ENCODE measurements at places on chromosomes 16 and 17.

DNA sequence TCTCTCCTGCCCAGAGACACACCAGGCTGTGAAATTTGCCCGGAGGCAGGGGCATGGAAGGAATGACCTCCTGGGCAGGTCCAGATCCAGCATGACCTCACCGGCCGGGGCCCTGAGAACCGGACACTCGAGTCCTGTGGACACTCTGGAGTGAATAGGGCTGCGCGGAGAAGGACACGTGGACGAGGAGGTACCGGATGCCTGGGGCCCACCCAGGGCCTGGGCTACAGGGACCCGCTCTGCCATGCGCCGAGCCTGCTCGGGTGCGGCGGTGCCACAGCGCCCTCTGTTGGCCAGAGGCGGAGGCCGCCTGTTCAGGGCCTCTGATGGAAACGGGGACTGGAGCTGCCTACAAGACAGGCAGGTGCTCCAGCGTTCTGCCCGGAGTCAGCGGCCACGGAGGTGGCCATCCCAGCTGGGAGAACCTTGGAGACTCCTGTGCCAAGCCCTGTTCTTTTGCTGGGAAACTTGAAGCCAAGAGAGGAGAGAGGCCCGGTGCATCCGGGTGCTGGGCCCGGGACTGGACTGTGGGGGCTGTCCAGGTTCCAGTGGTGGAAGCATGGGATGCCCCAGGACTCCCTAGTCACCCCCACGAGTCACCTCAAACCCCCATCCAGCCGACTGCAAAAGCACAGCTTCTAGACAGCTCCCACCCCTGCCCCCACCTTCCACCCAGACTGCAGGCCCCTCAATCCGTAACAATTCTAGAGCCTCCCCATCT is 19.3 kb upstream of the NXPH3 start:
- DNase-seq, result peak; percentile 73

DNA sequence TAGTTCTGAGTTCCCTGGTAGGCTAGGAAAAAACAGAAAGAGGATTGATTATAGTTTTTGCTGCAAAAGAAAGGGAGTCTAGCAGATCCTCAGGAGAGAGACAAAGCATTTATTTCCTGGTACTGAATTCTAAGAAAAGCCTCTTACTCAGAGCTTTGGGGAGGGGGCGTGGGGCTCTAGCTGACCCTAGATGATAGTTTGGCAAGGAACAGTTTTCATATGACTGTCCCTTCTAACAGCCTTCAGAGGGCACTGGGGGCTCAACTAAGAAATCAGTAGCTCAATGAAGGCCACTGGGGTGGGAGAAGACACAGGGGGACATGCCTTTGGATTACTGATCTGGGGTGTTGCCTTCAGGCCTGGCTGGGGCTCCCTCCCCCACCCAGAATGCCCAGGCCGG is 4.0 kb downstream of the CA7 start:
- no peak for DNase-seq

DNA sequence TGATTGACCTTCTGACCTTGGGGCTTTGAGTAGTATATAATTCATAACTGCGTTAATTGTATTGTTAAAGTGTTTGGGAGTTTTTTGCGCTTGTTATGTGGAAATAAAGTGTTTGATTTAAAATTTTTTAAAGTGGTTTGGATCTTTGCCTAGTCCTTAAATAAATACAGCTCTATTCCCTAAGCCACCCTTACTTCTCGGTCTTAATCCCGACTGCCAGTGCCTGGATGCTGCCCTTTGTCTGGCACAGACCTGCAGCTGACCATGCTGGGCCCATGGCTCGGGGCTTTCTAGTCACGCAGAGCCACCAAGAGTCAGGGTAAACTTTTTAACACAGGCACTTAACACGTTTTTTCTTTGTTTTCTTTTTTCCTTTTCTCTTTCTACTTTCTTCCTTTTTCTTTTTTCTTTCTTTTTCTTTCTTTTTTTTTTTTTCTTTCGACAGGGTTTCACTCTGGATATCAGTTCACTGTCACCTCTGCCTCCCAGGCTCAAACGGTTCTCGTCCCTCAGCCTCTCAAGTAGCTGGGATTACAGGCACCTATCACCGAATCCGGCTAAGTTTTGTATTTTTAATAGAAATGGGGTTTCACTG is 19.6 kb upstream of the SLC5A11 start:
- no peak for DNase-seq

- no peak for DNase-seq
Observed at GRCh38 chr17:38363016-38363415, 11.4 kb downstream of the SOCS7 start.

- no peak for DNase-seq
Observed at GRCh38 chr16:9443864-9444263, 352.4 kb downstream of the HAPSTR1 start.

- DNase-seq, result no peak
Observed at GRCh38 chr17:71022758-71023157, 853.4 kb downstream of the KCNJ2 start.

DNA sequence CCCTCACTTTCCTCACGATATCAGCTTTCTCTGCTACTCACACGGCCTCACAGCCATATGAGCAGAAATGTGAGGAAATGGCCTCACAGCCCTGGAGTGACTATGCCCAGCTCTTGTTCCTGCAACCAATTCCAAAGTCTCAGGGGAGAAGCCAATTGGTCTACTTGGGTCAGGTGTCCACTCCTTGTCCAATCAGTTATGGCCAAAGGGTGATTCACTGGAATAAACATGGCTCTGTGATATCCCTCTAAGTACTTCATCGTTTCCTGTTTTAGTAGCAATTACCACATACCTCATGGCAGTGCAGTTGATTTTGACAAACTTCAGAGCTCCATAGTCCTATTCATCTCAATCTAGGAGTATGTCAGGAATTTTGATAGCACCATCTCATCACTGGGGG is 195.4 kb downstream of the KATNIP start:
- peak; percentile 30 for DNase-seq

- DNase-seq, result peak; percentile 58
Observed at GRCh38 chr16:24568392-24568791, 29.0 kb downstream of the RBBP6 start.

GRCh38 chr17:44768505-44769142 is 9.8 kb downstream of the ADAM11 start:
- DNase-seq, result no peak

DNA sequence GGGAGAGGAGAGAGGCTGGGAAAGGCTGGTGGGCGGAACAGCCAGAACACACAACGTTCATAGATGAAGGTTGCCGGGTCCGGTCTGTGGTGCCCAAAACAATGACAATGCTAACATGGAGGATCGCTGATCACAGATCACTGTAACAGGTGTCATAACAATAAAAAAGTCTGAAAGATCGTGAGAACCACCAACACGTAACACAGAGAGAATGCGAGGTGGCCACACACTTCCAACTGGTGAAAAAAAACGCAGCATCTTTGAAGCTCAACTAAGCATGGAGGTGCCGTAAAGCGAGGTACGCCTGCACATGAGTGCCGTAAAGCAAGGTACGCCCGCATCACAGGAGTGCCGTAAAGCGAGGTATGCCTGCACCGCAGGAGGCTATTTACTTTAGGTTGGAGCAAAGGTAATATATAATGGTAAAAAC is 42.3 kb downstream of the ABR start:
- no peak for DNase-seq

DNA sequence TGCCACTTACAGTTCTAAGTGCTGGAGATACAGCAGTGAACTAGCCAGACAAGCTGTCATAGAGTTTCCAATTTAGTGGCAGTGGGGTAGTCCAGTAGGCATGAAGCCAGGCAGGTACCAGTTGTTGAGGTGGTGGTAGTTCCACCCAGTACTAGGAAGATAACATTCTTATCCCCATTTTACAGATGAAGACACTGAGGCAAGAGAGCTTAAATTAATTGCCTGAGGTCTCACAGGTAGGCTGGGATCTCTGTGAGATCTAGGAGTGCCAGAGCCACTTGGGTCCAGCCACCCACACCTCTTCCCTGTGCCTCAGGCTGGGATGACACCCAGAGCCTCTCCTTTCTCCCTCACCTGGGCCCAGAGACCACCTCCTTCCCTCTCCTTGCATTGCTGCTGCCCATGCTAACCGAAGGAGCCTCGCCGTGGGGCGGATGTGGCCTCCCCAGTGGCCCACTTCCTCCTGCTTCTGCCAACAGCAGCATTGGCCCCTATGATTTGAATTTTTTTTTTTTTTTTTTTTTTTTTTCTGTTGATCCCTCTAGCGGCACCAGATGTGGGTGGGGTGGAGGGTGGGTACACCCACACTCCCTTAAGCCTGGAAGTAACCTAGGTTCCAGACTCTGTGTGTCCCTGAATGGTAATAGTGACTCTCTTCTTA is 114.0 kb downstream of the PRKCB start:
- DNase-seq, result no peak

DNA sequence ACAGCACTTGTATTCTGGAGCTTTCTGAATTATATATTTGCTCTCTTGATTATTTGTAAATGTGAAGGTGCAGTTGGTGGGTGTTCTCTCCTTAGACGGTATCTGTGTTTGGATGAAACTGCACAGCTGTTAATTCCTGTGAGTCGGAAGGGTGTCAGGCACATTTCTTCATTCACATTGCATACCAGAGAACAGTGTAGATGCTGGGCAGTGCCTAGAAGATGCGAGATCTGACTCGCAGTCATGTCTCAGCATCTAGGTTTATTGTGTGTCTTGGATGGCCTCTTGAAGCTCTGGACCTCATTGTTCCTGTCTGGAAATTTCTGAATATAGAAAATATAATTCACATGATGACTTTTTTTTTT is 61.2 kb downstream of the CLEC16A start:
- peak; percentile 56 for DNase-seq

DNA sequence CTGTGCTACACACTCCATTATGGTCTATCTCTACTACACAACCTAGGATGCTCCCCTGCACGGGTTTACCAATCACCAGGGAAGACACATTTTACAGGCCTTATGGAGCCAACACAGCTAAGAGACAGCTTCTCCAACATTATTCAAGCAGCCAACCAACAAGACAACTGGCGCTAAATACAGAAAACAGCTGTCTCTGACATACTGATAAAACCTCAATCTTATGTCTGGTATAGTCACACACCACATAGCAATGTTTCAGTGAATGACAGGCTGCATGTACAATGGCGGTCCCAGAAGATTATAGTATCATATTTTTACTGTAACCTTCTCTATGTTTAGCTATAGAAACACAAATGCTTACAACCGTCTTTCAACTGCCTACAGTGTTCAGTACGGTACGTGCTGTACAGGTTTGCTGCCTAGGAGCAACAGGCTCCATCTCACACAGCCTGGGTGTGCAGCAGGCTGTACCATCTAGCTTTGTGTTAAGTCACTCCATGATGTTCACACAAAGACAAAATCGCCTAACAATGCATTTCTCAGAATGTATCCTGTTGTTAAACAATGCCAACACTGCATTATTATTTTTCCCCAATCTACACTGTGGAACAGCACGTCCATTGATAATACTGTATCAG is 10.9 kb downstream of the USP22 start:
- no peak for DNase-seq

GRCh38 chr17:81909966-81910839 is 996 bp downstream of the PCYT2 start:
- DNase-seq, result no peak

DNA sequence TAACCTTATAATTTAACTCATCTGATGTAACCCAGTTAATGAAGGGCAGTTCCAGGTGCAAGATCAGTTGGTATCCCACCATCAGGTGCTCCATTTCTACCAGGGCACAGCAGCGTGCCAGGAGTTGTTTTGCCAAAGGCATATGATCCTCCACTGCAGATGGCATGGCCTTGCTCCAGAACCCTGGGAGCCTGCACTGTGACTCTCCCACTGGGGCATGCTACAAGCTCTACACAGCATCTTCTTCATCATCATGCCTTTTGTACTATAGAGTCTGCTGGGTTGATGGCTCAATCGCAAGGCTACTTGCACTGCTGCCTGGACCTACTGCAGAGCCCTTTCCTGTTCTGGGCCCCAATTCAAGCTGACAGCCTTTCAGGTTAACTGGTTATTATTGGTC is 11.3 kb upstream of the MAPT start:
- no peak for DNase-seq

DNA sequence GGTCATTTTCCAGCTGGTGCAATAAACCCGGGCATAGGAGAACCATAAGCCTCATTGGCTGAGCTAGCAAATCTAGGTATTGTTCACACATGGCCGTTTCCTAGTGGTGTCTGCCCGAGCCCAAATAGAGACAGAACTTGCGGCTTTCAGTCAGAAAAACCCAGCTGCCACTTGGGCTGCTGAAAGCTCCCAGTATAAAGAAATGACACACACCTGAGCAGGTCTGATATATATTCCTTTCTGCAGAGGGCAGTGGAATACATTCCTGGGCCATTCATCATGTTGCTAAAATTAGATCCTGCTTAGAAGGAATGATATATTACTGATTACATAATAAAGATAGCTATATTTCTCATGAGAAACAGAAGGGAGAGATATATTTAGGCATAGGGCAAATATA is 83.9 kb upstream of the IRX5 start:
- DNase-seq, result peak; percentile 4

GRCh38 chr17:80471922-80472321 is 4.5 kb downstream of the NPTX1 start:
- DNase-seq, result no peak

DNA sequence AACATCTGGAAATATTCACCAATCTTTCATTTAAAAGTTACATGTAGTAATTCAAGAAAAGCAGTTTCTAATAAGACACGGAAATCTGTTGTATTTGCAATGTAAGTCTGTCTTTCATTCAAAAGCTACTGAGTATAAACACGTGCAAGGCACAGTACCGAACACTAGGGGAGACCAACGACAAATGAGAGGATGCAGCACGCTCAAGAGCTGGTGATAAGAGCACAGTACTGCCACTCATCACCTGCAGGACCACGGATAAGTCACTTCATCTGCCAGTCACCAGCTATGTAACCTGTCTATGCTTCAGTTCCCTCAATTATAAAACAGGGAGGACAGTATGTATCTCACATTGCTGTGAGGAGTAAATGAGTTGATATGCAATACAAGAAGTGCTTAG is 67.1 kb downstream of the CLEC18A start:
- peak; percentile 49 for DNase-seq

DNA sequence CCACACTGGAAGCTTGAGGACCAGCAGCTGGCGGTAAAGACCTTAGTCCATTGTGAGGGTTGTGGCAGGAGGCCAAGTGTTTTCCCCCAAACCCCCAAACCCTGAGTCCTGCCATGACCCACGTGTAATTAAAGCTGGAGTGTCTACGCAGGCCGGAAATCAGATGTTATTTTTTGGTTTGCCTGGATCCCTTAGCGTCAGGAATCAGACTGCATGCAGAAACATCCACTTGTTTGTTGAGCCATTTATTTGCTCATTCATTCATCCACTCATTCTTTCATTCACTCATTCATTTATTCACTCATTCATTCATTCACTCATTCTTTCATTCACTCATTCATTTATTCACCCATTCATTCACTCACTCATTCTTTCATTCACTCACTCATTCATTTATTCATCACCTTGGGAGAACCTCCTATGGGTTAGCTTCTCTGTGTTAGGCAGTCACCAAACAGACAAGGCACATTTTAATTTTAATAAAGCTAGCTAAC is 313.1 kb downstream of the MAF start:
- DNase-seq, result no peak

DNA sequence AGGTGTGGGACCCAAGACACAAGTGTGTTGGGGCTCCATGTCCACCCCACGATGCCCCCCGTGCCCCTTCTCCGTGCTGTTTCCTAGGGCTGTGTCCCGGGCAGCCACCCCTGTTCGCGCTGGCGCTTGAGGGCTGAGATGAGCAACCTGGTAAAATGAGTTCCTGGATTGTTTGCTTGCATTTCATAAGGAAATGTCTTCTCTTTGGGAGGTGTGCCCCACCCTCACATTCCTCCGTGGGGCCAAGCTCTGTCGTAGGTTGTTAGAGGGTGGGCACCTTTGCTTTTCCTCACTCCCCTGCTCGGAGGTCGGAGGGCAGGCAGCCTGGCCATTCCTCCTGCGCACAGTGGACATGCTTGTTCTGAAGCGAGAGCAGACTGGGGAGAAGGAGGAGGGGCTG is 171.3 kb upstream of the CHMP6 start:
- no peak for DNase-seq

- DNase-seq, result no peak
Observed at GRCh38 chr17:35214192-35214591, 20.0 kb upstream of the SLC35G3 start.
